Hepatocyte (in vitro differentiated cells): ENCODE measurements at places on chromosomes 2 and 18. TPM values are rescaled to one million over a fixed set of nuclear protein-coding genes. Genes with fewer than 3 reads are reported as not detected.

DNA sequence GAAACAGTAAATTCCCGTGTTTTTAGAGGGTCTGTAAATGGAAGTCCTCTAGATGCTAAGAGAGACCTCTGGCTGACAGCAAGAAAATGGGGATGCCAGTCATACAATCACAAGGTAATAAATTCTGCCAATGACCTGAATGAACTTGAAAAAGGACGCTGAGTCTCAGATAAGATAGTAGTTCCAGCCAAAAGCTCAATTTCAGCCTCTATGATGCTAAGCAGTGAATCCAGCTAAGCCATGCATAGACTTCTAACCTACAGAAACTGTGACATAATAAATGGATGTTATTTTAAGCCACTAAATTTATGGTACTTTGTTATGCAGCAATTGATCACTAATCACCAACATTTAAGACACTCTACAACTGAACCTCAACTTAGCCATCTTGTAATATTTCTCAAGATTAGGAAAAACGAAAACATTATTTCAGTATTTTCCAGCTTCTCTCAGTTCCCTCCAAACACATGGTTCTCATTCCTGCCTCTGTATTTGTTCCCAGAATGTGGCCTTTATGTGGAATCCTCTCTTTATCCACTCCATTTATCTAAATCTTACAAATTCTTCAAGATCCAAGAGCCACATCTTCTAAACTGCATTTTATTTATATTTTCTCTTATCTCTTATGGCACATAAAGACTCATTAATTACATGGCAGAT is 331.1 kb downstream of the GULP1 start:
- H3K4me3 ChIP-seq: no peak overlapping the region
- H3K27me3 ChIP-seq: no peaks in the 10 kb centered on the region
- DNase-seq: no peak

TMEM178A gene
- total RNA-seq: 3.3 and 3.9 TPM in 2 replicates

WNT6 gene
- total RNA-seq: 7.1 and 11.3 TPM in 2 replicates

GPR39 gene
- total RNA-seq: 14.5 and 23.3 TPM in 2 replicates

GRCh38 chr2:136874258-136874657 is 108.9 kb downstream of the THSD7B start:
- H3K4me3 ChIP-seq: no peak overlapping the region
- no peaks in the 10 kb centered on the region for H3K36me3 ChIP-seq

SRD5A2 gene
- total RNA-seq: 0.40 and 0.52 TPM in 2 replicates

VWA3B gene
- total RNA-seq: not detected in 2 replicates

FSHR gene
- total RNA-seq: 0.20 and 0.68 TPM in 2 replicates

DCC gene
- total RNA-seq: 1.8 and 3.5 TPM in 2 replicates
